ENCODE measurements at places on chromosomes 3 and 15.

- DNase-seq, result peak; percentile 70
Observed at GRCh38 chr3:133295199-133295901, 104.5 kb upstream of the BFSP2 start.

GRCh38 chr3:79052054-79052681, 715.6 kb downstream of the ROBO1 start:
- no peak for DNase-seq

DNA sequence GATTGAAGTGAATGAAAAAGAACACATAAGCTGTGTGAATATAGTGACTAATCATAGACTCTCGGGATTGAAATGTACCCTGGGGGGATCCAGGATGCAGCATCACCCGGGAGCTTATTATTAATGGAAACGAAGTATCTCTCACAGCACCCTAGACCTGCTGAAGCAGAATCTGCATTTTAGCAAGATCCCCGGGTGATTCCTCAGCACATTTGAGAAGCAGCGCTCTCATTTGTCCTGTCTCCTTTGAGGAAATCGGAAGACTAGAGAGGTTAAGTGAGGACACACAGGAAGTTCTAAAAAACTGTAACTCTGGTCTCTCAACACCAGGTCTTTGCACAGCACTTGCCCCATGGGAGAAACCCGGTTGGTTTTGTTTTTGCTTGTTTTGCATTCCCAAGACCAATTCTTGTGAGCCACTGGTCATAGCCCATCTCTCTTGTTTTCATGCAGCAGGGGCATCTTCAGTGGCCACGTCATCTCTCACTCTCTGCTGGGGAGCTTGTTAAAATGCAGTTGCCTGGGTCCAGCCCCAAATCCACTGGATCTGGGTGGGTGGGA, 30.2 kb downstream of the ZNF710 start:
- DNase-seq, result no peak

GRCh38 chr3:194561306-194561974, 71.8 kb downstream of the TMEM44 start:
- DNase-seq, result no peak

GRCh38 chr15:98597666-98598065, 50.7 kb upstream of the IGF1R start:
- no peak for DNase-seq

- no peak for DNase-seq
Observed at GRCh38 chr15:41961001-41961518, 11.3 kb downstream of the EHD4 start.

DNA sequence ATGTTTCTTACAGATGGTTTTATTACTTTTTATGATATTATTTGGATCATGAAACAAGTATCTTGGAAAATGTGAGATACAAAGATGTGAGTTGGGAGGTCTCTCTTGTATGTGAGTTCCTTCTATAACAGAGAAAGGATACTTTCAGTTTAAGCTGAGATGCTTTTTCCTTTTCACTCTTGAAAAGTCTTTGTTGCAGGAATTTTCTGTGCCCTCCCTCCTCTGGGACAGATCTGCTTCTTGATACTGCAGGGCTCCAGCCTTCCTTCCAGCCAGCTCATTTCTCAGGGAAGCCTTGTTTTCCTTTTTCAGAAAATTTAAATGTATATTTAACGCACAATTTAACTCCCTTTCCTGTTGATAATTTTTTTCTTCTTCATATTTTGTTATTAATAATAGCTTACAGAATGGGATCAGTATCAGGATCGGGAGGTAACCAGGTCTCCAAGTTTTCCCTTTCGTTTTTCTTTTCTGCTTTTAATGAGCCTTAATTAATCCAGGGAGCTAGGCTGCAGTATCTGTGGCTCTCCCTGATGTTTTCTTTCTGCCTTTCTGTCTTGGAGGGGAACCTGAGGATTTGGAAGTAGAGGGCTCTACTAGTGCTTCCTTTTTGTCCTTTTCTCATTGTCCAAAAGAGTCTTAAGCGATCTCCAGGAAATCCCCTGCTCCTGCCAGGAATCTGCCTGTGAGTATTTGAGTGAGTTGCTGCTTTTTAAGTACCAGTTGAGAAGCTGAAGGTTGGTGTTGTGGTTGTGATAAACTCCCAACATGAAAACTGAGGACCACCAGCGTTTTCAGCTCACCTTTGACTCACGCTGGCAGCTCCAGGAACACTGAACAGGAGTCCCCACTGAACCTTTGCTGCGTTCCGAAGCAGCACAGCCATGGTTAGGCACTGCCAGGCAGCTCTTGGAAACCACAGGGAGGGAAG, 105.7 kb downstream of the IGF1R start:
- DNase-seq, result no peak

DNA sequence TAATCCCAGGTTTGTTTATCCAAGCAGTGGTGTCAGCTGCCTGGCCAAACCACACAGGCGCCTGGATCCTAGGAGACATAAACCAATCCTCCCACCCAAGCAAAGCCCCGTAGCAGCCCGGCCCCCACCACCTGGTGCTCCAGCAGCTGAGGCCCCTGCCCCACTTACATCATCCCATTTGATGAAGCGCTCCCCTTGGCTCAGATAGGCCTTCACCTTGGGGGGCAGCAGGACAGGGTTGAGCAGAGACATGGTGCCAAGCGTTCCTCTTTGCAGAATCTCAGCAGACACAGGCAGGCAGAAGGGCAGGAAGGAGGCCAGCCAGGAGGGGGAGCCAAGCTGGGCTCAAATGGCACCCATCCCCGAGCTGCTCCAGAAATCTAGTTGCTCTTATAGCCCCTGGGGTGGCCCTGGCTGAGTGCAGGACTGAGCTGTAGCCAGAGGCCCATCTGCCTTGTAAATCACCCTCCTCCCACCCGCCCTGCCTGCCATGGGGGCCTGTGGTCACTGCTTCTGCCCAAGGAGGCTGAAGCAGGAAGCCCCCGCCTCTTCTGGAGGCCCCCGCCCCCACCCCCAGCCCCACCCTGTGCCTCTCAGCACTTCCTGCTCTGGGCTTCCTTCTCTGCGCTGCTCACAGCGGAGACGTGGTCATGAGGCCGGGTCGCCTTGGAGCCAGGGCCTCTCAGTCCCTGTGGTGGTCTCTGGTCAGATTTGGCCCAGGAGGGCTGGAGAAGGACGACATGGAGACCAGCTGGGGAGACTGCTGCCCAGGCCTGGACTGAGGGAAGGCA, at the start of gene PLCB2:
Gene PLCB2, minus strand, starts transcription at position 515 of the 791 bp plus-strand sequence. Its CDS starts 263 bp downstream, at position 252.
- DNase-seq, result no peak

- no peak for DNase-seq
Observed at GRCh38 chr3:169363318-169364265, 299.9 kb downstream of the MECOM start.

- DNase-seq, result no peak
Observed at GRCh38 chr3:123134671-123135070, 67.1 kb upstream of the SEC22A start.

GRCh38 chr3:151900884-151901643, 27.6 kb downstream of the SUCNR1 start:
- no peak for DNase-seq

DNA sequence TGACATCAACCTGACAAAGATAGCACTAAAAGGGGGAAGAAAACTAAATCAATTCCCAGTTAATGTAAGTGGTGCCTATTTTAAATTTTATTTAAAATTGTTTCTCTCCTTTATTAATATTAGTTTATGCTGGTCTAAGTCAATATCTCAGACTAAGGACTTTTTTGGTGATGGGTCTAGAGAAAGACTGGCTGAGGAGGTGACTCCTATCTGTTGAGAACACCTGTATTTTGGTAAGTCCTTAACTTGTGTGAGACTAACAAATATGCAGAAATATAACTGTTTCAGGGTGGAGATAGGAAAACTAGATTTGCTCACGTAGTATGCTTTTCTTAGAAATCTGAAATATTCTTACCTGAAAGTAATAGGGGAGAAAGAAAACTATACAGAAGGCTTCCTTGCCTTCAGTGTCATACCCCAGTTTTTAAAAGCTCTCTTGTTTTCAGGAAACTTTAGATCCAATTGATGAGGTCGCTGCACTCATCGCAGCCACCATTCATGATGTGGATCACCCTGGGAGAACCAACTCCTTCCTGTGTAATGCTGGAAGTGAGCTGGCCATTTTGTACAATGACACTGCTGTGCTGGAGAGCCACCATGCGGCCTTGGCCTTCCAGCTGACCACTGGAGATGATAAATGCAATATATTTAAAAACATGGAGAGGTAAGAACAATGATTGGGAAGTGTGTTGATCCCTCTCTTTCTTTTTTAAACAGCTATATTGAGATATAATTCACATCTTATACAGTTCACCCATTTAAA, 138.9 kb downstream of the PDE8A start:
- no peak for DNase-seq

GRCh38 chr3:132549890-132550578, 47.0 kb upstream of the ACKR4 start:
- DNase-seq, result no peak

DNA sequence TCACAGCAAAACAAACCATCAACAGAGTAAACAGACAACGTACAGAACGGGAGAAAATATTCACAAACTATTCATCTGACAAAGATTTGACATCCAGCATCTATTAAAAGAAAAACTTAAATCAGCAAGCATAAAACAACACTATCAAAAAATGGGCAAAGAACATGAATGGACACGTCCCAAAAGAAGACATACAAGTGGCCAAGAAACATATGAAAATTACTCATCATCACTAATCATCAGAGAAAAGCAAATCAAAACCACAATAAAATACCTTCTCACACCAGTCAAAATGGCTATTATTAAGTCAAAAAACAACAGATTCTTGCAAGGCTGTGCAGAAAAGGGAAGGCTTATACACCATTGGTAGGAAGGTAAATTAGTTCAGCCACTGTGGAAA, 13.7 kb upstream of the SERPINI2 start:
- DNase-seq, result no peak

DNA sequence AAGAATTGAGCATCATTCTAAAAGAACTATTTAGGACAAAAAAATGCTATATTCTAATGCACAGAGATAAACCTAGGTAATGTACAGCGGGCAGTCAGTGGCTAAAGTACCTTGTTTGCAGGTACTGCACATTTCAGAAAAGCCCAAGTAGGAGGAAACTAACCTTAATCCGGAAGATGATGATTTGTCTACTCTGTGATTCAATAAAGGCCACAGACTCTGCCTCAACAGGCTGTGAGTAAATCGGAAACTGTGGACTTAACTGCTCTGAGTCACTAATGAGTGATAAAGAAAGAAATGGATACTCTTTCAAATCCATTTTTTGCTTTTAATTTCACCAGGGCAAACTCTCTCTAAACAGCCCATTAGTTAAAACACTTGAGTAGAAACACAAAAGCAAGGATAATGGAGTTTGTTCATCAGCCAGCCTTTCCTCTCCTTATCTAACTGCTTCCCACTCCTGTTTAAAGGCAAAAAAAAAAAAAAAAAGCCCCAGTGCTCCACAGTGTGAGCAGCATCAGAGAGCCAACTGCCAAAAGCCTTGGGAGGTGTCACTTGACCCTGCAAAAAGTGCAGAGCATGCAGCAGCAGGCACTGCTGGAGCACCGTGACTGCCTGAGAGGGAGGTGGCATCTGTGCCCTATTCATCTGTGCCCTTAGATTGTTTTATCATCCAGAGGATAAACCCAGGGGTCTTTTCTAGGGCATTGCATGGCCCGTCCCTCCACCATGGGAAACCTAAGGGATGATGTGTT, 187.7 kb downstream of the SATB1 start:
- peak; percentile 67 for DNase-seq

- no peak for DNase-seq
Observed at GRCh38 chr3:100169201-100169920, 55.1 kb upstream of the FILIP1L start.

DNA sequence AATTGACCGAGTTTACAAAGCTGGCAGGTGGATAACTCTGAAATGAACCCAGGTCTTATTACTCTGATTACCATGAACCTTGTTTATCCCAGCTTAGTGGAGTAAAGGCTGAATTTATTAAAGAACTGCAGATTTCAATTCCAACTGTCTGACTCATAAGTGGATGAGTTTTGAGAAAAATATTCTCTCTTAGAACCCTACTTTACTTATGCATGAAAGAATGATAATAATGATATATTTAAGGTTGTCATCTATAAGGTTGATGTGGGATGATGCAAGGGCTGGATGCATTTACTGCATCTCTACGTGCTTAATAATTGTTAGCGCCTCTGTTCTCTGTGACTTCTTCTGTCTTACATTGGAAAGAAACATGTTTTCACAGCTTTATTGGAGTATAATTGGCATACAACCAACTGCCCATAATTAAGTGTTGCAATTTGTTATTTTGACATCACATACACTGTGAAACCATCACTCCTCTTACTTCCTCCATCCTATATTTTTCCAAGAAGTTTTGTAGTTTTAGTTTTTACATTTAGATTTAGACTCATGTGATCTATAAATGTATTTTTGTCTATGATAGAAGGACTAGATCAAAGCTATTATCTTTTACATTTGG, 771.2 kb upstream of the ARRDC4 start:
- no peak for DNase-seq

- DNase-seq, result no peak
Observed at GRCh38 chr15:65994832-65995231, 125.5 kb downstream of the RAB11A start.

DNA sequence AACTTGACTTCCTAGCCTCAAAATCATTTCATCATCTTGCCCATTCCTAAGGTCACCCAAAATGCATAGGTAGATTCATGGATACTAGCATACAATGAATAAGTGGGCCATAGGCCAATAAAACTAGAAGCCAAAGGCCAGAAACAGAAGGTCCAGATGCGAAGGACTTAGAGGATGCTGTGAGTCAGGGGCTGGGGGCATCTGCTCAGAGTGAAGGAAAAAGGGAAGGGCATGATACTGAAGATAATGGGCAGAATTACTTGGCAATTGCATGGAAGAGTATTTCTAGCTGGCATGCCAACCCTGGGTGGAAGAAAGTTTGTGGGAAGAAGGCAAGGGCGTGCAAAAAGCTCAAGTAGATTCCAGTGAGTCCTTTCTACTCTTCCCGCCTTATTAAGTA, 27.5 kb downstream of the ILDR1 start:
- DNase-seq, result no peak

GRCh38 chr15:63950911-63951481, 95.3 kb downstream of the DAPK2 start:
- no peak for DNase-seq

DNA sequence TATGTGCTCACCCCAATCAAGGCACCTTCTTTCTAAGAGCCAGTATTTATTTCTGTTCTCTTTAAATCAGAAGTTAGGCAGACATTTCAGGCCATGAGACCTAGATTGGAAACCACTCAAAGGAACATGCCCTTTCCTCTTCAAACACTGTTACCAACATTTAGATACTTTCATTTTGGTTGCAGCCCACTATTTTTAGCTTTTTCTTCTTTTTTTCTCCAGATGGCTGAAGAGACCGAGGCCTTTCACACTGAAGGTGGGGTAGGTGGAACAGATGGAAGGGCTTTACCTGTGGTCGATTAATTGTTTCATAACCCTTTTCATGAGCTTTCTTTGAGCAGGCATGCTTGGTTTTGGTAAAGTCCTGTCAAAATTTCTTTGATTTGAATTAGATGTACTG, 10.9 kb upstream of the LZTFL1 start:
- DNase-seq, result no peak

All from DMS153 (cell line).